NCI-H1930 (cell line): ENCODE measurements at places on chromosomes 16 and 17.

GRCh38 chr17:78237401-78238012 lies 6.1 kb downstream of the TMEM235 start:
- DNase-seq = no peak

DNA sequence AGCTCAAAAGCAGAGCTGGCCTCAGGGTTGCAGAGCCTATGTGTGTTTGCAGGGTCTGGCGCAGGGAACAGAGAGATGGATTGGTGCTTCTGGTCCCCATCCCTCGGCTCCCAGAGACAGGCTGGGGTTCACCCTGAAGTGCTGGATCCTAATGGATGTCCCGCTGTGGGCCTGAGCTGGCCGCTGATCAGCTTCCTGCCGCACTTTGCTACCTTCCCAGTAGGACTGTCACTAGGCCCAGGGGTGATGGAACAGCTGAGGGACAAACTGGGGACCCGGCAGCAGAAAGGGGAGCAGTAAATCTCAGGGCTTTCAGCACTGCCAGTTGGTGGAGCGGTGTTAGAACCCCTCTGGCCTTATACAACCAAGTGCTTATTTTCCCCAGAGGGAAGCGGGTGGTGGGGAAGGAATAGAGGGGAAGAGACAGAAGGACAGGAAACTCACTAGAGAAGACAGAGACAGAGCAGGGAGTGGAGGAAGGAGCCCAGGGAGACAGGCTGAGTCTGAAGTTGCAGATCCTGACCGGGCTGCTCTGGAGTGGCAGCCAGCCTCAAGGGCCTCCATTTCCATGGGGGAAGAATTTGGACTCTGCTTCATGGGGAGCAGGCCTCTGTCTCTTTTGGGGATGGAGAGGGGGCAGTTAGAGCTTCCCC lies 78.6 kb downstream of the MRM1 start:
- DNase-seq = no peak

DNA sequence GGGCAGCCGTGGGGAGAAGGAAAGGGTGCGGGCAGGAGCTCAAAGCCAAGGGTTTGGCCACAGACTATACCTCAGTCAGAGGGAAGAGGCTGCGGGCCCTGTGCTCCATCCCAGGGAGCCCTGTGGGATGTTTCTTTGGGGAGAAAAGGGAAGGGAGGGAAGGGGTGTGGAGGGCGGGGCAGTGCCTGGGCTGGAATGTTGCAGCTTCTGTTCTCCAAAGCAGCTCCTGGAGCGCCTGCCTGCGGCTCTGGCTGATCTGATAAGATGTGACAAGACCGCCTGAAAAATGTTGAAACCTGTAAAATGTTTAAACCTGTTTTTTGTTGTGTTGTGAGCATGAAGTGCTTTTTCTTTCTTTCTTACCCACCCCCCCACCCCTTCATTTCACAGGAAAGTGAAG lies 32.8 kb downstream of the WNT3 start:
- DNase-seq = no peak

GRCh38 chr17:8820311-8821010 lies 21.3 kb upstream of the MFSD6L start:
- DNase-seq = no peak

DNA sequence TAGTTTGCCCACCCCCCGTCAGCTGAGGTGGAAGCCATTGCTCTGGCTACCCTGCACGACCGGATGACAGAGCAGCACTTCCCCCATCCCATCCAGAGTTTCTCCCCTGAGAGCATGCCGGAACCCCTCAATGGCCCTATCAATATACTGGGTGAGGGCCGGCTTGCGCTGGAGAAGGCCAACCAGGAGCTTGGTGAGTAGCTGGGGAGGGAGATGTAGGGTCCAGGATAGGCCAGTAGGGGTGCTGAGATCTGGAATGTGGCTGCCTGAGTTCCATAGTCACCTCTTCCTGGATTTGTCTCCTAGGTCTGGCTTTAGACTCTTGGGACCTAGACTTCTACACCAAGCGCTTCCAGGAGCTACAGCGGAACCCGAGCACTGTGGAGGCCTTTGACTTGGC lies 6.4 kb downstream of the PFAS start:
- DNase-seq = no peak
